Sigmoid colon (tissue), 7 donors: ENCODE measurements at places on chromosomes 6 and 20. TPM values are rescaled to one million over a fixed set of nuclear protein-coding genes. Genes with fewer than 3 reads are reported as not detected.

The SLC17A9 gene
- 3.8 TPM for total RNA-seq

DNA sequence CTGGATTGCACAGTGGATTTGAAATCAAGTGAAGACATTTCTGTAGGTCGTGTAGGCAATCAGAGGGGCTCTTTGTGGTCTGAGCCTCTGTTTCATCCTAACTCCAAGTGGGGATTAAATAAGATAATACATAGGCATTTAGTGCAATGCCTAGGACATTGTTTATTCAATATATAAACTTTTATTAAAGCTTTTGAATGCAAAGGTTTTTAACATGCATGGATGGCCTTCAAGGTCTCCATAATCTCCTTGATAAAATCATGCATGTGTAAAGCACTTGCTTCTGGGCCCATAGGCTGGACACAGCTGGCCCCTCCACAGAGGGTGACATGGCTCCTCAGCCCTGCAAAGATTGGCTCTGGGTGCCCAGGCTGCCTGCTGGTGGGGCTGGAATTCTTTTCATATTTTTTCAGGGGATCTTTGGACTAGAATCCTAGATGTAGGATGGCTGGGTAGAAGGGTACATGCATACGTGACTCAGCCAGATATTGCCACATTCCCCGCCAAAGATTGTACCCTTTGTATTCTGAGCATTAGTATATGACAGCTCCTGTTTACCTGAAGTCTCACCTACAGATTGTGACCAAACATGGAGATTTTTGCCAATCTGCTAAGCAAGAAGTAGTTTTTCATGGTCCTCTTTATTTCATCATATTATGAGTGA, 19.0 kb upstream of the AVP start:
- H3K36me3 ChIP-seq = peaks cover 7% of the 10 kb centered on the region
- H3K27ac ChIP-seq = no peak overlapping the region
- no peaks in the 10 kb centered on the region for H3K4me1 ChIP-seq
- no peak for DNase-seq
- peaks cover 6% of the 10 kb centered on the region for H3K27me3 ChIP-seq

The HLA-DPB1 gene
- total RNA-seq = 62.4 TPM

DNA sequence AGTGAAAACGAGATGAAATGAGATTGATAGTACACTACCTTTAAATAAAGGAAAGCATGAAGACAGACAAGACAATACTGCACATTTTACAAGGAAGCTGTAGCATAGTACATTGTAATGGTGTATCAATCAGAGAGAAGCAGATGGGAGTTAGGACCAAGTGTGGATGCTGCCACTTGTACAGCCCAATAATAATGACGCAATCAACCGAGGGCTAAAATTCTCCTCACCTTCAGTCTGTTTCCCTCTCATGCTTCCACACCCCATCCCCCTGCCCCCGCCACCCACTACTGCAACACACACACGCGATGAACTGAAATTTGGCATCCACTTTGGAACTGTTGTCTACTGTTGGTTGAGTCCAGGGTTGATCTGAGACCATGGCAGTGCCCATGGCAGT, 12.4 kb upstream of the HDGFL1 start:
- DNase-seq = no peak
- H3K27ac ChIP-seq = no peak overlapping the region
- H3K4me3 ChIP-seq = no peak overlapping the region
- H3K36me3 ChIP-seq = no peaks in the 10 kb centered on the region
- H3K4me1 ChIP-seq = no peaks in the 10 kb centered on the region

DNA sequence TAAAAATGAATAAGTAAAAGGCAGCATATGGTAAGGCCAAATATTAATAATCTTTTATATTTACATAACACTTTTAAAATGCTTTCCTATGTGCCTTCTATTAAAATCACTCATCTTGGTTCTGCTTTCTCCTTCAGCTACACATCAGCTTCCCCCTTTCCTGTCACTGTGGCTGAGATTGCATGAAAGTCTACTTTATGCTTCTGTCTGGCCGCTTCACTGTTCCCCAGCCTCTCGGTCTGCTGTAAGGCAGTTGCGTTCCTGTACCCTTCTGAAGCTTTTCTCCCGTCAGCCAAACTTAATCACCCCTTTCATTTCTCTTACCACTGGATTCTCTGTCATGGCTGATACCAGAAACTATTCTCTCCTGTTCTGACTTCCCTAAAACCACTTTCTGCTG, 34.6 kb downstream of the SOX4 start:
- H3K4me3 ChIP-seq = no peak overlapping the region
- no peak for DNase-seq
- no peaks in the 10 kb centered on the region for H3K4me1 ChIP-seq
- H3K36me3 ChIP-seq = no peaks in the 10 kb centered on the region

- H3K27me3 ChIP-seq = no peaks in the 10 kb centered on the region
- DNase-seq = no peak
- peak overlapping the region; percentile 43 for H3K27ac ChIP-seq
- H3K4me1 ChIP-seq = no peaks in the 10 kb centered on the region
- H3K36me3 ChIP-seq = no peaks in the 10 kb centered on the region
Measured at GRCh38 chr6:166758136-166758704, 131.2 kb upstream of the RPS6KA2 start.

- peak overlapping the region; percentile 70 for H3K27ac ChIP-seq
- no peaks in the 10 kb centered on the region for H3K27me3 ChIP-seq
- H3K36me3 ChIP-seq = no peaks in the 10 kb centered on the region
- peak; percentile 87 for DNase-seq
Measured at GRCh38 chr20:58174708-58175280, 53.7 kb downstream of the ANKRD60 start.

The KCNK16 gene
- total RNA-seq = not detected

DNA sequence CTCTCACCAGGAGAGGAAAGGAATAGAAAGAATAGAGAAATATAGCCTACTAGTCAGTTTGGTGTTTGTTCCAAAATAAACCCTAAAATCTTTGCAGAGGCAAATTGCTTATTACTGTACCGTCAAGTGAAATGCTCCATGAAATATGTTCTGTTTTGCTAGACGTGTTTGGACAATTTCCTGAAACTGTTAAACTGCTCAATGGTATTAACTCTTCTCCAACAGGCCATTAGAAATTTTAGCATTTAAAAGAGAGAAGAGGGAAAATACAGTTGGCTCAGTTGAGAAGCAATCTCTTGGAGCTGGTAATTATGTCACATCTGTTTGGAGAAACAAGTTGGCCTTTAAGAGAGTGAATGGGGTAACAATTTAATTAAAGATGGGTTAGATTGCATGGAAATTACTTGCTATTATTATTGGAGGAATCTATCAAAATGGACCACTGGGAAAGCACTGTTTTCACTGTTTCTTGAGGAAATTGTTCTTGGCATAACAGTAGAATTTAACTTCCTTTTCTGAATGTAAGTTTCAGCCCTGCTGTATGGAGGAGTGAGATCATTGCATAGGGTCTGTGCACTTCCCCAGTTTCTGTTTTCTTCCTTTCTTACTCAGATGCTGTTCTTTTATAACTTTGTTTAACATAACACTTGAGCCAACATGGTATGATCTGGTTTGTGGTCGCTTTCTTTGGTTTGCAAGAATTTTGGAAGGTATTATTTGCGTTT, 373.6 kb downstream of the PLCB1 start:
- H3K27ac ChIP-seq = no peak overlapping the region
- peaks cover 22% of the 10 kb centered on the region for H3K4me1 ChIP-seq
- no peak overlapping the region for H3K4me3 ChIP-seq
- H3K36me3 ChIP-seq = no peaks in the 10 kb centered on the region
- no peak for DNase-seq
- no peaks in the 10 kb centered on the region for H3K27me3 ChIP-seq

DNA sequence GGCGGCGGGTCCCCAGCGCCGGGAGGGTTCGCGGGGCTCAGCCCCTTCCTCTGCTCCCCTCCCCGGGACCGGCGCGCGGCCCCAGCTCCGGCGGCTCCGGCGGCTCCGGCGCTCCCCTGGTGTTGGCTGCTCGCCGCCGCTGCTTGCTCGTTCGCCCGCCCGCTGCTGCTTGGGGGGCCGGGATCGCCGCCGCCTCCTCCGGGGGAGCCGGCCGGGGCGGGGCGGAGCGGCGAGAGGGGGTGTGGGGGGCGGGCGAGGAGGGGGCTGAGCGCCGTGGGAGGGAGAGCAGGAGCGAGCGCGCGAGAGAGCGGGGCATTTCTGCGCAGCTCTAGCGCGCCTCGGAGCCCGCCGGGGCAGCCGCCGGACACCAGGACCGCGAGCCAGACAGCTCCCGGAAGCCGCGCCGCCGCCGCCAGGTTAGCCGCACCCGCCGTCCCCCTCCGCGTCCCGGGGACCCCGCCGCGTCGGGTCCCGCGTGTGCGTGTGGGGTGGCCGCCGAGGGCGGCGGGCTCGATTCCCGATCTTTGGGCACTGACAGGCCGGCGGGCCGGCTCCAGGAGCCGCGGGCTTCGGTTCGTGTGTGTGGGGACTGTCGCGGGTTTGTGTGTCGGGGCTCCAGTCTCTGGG, 62.0 kb upstream of the EPB41L1 start:
- no peak overlapping the region for H3K27ac ChIP-seq
- DNase-seq = no peak
- H3K4me3 ChIP-seq = peak overlapping the region; percentile 62
